ENCODE measurements at places on chromosomes 2 and 18. TPM values are rescaled to one million over a fixed set of nuclear protein-coding genes. Genes with fewer than 3 reads are reported as not detected.

CDH19 gene
- not detected for total RNA-seq

DES gene
- 4.3 TPM for total RNA-seq

DNA sequence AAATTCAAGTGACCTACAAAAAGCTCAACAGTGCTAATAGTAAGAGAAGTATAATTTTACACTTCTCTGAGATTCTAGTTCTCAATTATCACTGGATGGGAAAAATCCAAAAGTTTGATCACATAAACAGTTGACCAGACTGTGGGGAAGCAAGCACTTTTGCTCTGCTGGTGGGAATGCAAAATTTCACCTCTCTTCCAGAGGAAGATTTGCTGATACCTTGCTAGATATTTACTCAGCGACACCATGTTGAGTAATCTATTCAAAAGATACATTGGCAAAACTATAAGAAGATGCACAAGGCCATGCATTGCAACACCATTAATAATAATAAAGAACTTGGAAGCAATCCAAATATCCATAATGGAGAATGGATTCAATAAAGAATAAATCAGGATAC, 204.4 kb downstream of the MREG start:
- DNase-seq: no peak

DNA sequence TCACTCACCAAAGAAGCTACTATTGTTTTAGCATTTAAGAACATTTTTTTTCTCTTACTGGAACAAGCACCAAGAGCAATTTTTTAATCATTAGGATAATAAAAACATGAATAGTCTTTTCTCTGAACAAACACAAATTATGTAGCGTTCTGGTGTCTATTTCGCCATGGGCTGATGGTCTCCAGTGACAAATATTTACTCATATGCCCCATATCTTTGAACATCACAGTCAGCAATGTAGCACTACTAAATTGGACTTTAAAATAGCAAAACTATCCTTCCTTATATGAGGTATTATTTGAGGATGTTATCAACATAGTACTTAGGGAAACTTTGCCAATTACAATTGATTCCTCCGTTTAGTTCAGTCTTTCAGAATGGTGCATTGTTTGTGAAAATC, 1326.0 kb upstream of the ZEB2 start:
- no peak for DNase-seq

DNA sequence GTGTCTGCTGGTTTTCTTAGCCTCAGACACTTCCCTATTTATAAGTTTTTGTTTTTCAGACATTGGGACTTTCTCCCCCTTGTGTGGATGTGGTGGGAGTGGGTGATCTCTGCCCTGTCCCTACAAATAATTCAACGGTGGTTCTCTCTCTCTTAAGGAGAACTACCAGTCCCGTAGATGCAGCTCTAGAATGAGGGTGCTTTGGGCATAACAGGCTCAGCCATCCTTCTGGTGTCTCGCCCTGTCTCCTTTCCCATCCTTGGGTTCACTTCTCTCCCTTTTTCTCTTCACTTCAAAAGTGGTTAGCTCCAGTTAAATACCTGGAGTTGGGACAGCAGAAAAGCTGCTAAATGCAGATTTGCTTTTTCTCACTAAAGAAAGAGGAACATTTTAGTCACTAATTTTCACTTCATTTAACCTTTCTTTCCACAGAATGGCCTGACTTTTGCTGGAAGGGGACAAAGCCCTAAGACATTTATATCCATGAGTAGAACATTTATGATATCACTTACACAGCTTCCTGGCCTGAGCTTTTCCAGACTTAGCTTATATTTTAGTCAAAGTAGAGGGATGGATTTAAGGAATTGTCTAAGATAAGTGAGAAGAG, 121.2 kb upstream of the CXCR4 start:
- no peak for DNase-seq

GRCh38 chr2:184721881-184722280, 123.6 kb downstream of the ZNF804A start:
- no peak for DNase-seq

- peak; percentile 64 for DNase-seq
Observed at GRCh38 chr2:11833601-11834000, 87.2 kb downstream of the LPIN1 start.

DNA sequence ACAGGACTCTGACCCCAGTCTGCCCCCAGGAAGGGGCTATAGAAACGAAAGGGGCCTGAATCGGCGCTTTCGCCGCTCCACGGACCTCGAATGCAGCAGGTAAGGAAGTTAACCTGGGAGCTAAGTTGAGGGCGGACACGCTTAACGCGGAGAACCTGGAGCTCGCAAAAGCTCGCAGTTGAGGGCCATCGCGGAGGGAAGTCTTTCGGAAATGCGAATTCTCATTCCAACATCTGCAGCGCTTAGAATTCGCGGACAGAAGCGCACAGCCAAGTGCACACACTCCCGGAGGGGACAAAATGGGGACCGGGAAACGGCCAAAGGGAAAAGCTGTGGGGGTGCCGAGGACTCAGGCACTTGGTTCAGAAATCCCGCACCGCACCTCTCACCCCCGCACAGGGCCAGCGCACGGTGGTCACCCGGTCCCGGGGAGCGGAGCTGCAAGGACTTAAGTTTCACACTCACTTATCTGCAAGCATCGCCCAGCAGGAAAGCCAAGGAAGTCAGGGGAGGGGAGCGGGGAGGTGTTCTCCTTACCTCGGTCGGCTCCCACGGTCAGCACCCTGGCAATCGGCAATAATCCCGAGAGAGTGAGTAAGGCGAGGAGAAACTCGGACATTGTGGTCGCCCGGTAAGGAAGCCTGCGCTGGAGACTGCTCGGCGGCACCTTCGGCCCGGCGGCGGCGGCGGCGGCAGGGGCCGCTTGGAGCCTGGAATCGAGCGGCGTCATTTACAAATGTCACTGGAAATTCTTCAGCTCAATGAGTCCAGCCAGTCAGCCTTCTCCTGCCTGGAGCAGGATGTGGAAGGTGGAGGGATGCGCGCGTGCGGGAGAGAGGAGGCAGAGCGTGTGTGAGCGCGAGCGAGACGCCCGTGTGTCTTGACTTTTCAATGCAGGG, 456 bp downstream of the LRP1B start:
- DNase-seq: peak; percentile 51

GRCh38 chr2:234251326-234252271, 201.1 kb downstream of the SPP2 start:
- DNase-seq: peak; percentile 98

DNA sequence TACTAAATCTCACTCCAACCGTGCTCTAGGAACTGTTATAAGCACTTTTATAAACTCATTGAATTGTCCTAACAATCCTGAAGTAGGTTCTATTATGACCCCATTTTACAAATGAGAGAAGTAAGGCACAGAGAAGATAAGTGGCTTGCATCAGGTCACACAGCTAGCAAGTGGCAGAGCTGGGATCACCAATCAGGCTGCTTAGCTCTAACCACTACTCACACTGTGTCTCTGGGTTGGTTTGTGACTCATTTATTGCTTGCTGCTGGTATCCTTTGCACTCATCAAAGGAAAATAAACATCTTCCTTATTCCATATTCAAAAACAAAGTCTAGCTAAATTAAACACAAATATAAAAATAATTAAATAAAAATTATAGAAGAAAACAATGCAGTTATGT, 42.5 kb upstream of the IL1R2 start:
- DNase-seq: no peak

AAMP gene
- total RNA-seq: 118 TPM

DNA sequence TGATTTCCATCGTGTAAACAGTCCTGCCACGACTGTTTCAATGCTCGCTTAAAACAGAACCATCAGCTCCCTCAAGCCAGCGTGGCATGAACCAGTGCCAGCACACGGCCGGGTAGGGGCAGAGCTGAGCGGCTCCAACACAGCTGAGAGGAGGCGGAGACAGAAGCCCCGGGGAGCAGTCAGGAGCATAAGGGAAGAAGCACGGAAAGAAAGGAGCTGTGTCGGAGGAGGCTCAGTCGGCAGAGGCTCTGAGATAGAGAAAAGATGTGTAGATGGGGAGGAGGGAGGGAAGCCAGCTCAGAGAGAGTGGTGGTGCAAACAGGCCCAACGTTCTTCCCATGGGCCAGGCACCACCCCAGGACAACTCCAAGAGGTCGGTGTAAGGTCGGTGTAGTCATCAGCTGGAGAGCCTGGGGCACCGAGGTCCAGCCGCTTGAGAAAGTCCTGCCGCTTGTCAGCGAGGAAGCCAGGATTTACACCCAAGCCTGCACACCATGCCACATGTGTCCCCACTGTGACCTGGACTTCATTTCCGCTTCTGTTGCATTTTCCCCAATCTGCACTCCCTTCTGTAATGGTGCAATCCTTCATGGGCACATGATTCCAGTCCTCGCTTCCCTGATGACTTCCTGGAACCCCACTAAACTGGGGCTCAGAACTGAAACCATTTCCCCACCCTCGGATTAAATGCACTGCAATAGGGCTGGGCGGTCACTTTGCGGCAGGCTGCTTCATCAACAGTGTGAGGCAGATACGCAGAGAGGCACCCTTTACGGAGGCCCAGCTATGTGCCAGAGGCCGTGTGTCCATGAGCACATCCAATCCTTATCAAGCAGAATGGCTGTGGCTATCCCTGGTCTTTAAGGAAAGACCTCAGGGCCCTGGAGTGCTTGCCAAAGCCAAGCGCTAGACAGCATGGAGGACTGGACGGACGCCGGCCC, 43.5 kb downstream of the CYP27C1 start:
- peak; percentile 32 for DNase-seq

TLX2 gene
- total RNA-seq: not detected

GRCh38 chr2:230575642-230576324, 136.9 kb upstream of the CAB39 start:
- DNase-seq: no peak

DYSF gene
- total RNA-seq: under 0.01 TPM

DNA sequence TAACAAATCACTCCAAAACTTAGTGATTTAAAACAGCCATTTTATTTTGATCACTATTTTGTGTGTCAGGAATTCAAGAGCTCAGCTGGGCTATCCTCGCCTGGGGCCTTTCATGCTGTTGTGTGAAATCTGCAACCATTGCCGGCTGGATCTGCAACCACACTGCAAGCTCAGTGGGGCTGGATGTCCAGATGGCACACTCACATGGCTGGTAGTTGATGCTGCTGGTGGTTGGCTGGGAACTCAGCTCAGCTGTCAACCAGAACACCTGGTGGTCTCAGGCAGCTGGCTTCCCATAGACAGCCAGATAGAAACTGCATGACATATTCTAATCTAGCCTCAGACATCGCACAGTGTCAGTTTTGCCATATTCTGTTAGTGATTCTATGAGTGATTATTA, 30.6 kb upstream of the AP1S3 start:
- DNase-seq: no peak

GRCh38 chr2:202652119-202652518, 17.4 kb downstream of the FAM117B start:
- DNase-seq: no peak

MARCHF4 gene
- total RNA-seq: 3.1 TPM

SLC38A11 gene
- total RNA-seq: under 0.01 TPM

GRCh38 chr18:63137999-63138435, 181.6 kb downstream of the BCL2 start:
- DNase-seq: no peak

- DNase-seq: peak; percentile 31
Observed at GRCh38 chr2:241218131-241219029, 29.9 kb downstream of the ANO7 start.

DNA sequence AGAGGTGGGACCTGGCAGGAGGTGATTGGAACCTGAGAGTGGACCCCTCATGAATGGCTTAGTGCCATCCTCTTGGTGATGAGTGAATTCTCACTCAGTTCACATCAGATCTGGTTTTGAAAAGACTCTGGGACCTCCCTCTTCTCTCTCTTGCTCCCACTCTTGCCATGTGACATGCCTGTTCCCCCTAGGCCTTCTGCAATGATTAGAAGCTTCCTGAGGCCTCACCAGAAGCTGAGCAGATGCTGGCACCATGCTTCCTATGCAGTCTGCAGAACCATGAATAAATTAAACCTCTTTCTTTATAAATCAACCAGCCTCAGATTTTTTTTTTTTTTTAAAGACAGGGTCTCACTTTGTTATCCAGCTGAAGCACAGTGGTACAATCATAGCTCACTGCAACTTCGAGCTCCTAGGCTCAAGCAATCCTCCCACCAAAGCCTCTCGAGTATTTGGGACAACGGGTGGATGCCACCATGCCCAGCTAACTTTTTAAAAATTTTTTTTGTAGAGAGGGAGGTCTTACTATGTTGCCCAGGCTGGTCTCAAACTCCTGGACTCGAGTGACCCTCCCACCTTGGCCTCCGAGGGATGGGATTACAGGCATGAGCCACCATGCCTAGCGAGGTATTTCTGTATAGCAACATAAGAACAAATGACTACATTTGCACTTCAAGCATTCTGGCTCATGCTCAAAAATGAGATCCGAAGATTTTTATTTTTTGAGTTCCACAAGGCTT, 2.0 kb upstream of the ZFAND2B start:
- DNase-seq: no peak

DNA sequence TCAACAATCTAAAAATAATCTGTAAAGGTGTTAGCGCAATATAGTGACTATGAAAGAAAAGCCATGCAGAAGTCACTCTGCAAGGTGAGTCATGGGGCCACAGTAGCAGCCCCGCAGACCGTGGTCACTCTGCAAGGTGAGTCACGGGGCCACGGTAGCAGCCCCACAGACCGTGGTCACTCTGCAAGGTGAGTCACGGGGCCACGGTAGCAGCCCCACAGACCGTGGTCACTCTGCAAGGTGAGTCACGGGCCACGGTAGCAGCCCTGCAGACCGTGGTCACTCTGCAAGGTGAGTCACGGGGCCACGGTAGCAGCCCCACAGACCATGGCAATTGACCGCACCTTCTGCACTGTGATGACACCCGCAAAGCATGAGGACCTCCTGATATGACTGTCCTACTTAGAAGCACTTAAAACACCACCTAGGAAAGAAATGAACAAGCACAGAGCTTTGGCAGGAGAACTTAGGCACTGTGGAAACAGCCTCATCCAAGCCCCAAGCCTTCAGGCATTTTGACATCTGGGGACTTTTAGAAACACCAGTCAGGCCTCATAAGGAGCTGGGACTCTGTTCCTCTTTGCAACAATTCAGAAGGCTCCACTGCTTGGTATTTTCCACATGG, 70.1 kb downstream of the LDLRAD4 start:
- no peak for DNase-seq

DNA sequence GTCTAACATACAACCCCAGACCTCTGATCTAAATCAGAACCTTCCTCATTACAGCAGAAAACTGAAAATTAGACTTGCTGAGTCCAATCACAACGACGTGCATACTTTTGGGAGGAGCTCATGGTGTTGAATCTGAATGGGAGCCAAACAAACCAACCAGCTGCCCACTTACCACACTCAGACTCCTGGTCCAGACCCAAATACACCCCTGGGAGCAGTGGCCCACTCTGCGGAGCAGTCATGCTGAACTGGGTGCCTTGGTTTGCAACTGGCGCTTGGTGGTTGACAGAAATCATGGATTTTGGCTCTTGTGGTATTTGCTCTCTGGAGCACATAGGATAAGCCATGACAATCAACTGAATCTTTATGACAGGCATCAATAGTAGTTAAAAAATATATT, 253.6 kb upstream of the TNP1 start:
- DNase-seq: no peak

- DNase-seq: peak; percentile 79
Observed at GRCh38 chr2:17672583-17673317, 80.9 kb downstream of the SMC6 start.

- no peak for DNase-seq
Observed at GRCh38 chr2:99776906-99777646, 287.3 kb upstream of the REV1 start.

Data from IMR-90 (cell line).